BJ (cell line): ENCODE measurements at places on chromosomes 6 and 20. TPM values are rescaled to one million over a fixed set of nuclear protein-coding genes. Genes with fewer than 3 reads are reported as not detected.

Gene CDSN
- polyA plus RNA-seq = not detected in 2 replicates

Gene COL9A1
- not detected in 2 replicates for polyA plus RNA-seq

Gene ZFP64
- polyA plus RNA-seq = 20.7 and 29.0 TPM in 2 replicates

Gene KIF13A
- polyA plus RNA-seq = 41.4 and 47.9 TPM in 2 replicates

DNA sequence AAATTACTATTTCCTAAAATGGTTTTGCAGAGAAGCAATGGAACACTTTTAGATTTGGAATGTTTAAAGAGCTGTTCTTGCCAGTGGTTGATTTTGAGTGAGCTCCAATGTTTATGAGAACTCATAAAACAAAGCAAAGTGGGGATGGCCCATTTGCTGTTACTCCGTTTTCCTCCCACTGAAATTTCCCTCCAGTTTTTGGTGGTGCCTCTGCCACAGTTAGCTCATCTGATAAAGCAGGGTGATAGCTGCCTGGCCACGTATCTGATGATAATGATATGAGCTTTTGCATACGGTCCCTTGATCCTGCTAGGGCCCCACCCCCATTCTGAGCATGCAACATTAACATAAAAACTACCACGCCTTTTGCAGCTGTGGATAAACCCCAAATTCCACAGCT is 10.4 kb downstream of the CD83 start:
- no peak for DNase-seq

DNA sequence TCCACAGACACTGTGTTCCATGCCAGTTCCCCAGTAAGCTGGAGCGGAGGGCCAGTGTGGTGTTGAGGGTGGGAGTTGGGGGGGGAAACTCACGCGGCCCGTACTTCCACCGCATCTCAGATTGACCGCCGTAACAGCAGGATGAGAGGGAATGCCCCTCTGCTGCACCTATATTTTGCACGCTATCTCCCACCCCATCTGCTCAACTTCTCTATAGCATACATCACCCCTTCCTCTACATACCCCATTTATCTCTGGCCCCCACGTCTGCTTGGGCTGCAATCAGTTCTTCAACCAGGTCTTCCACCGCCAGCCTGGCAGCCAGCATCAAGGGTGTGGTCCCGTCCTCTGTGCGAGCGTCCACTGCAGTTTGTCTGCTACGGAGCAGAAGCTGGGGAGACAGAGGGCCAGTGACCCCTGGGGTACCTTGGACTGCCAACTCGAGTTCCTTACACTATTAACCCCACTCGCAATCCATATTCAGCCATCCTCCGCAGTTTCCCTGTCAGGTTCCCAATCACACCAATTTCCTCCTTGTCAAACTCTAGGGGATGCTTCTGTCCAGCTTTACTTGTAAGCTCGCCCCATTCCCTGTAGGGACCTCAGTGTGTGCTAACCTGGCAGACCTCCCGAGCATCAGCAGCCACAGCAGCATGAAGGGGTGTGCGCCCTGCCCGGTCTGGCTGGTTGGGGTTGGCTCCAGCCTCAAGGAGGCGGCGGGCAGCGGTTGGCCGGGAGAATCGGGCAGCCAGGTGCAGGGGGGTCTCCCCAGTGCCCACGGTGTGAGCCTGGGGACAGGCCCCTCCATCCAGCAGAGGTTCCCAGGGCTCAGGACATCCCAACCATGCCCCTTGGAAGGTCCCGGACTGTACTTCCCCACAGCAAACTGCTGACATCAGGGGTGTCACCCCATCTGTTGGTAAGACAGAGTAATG is 4.5 kb upstream of the GPSM3 start:
- no peak for DNase-seq

DNA sequence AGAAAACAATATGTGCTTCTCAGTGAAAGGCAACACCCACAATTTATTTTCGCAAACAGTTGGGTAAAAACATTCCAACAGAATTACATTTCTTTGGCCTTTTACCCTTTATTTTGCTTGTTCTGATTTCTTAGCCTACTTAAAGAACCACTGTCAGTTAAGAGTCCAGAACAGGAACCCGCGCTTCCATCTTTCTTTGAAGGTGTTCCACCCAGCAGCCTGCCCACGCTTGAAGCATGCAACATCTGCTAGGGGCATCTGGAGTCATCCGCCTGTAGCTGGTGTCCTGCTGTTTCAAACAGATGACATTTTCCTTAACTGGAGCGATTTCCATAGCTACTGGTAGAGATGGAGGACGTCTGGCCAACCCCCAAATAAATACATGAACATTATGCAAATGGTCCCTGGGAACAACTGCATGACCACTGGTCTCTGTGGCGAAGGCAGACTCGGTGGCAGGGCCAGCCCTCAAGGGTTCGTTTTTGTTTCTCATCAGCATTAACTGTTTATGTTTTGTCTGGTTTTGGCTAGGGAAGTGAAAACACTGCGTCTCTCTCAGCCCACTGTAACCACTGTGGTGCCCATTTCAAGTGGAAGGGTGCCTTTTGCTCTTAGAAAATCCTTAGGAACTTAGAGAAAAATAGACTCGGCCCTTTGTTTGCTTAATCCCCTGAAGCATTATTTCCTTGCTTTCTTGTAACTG is 51.6 kb downstream of the LAMA4 start:
- no peak for DNase-seq

DNA sequence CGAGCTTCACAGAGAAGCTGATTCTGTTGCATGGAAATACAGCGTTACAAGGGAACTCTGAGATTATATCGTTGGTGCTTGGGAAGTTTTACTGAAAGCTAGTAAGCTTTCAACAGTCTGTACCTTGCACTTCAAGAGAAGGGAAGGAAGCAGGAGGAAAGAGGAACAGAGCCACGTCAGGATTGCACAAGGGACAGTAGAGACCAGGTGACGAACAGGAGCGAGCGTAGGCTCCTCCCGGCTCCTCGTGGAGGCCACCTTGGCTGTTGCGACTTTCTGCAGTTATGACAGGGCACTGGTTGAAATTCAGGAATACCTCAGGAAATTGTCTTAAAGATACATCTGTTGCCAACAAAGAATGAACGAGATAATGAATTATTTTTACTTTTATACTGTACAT is 18.8 kb downstream of the RTF2 start:
- DNase-seq = no peak

DNA sequence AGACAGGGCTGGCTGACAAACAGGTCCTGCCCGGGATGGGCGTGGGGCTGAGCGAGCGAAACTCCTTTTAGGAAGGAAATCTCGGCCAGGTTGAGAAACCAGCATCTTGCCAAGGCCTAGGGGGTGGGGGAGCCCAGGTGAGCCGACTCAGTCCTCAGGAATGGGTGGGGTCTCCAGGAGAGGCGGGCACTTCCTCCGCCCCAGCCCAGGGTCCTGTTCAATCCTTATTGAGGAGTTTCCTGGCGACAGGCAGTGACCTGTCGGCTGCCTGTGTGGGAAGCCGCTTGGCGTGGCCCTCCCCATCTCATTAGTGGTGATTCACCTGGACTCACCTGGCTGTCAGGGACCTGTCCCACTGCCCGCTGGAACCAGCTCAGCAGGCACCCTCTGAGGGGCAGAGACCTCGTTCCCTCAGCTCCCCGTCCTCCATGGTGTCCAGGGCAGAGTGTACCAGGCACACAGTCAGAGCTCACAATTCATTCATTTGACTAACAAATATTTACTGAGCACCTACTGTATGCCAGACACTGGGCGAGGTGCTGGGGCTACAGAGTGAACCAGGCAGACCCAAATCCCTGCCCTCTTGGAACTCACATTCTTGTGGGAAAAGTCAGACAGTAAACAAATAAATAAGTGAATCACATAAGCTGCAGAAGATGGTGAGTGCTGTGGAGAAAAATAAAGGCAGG is 51.1 kb downstream of the FGD2 start:
- no peak for DNase-seq

DNA sequence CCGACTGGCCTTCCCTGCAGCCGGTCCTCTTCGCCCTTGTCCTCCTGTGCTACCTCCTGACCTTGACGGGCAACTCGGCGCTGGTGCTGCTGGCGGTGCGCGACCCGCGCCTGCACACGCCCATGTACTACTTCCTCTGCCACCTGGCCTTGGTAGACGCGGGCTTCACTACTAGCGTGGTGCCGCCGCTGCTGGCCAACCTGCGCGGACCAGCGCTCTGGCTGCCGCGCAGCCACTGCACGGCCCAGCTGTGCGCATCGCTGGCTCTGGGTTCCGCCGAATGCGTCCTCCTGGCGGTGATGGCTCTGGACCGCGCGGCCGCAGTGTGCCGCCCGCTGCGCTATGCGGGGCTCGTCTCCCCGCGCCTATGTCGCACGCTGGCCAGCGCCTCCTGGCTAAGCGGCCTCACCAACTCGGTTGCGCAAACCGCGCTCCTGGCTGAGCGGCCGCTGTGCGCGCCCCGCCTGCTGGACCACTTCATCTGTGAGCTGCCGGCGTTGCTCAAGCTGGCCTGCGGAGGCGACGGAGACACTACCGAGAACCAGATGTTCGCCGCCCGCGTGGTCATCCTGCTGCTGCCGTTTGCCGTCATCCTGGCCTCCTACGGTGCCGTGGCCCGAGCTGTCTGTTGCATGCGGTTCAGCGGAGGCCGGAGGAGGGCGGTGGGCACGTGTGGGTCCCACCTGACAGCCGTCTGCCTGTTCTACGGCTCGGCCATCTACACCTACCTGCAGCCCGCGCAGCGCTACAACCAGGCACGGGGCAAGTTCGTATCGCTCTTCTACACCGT is 6.1 kb downstream of the UBD start:
- DNase-seq = no peak

DNA sequence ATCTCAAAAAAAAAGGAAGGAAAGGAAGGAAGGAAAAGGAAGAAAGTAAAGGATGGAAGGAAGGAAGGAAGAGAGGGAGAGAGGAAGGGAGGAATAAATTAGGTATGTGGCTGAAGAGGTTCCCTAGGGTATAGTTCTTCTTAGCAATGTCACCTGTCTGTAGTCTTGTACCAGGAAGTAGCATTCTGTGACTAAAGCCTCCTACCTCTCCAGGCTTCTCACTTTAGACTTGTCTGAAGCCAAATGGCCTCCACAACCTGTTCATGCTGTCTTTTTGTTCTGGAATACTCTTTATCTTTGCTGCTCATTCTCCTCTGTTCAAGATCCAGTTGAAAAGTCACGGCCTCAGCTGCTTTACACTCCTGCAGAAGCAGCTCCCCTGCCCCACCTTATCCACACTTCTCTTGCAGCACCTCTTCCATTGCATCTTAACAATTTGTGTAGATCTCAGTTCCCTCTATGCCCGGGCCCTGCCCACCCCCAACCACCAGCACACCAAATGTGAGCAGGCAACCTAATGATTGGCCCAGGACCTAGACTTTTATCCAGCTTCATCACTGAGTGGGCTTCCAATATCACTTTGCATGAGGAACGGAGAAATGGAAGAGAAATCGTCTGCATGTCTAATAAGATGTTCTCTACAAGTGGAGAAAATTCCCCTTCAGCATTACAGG is 19.1 kb downstream of the GCNT2 start:
- no peak for DNase-seq

DNA sequence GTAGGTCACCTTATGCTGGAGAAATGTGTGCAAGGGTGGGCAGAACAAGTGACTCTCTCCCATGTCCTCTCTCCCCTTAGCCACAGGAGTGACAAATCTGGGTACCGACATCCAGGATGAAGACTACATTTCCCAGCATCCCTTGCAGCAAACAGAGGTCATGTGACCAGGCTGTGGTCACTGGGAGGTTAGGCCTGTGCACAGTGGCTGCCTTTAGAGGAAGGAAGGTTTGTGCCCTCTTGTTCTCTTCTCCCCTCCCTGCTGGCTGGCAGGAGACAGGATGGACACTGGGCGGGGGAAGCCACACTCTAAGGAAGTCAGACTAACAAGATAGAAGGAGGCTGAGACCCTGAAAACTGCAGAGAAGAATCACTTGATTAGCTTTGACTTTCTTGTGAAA is 360.2 kb downstream of the PREX1 start:
- no peak for DNase-seq

DNA sequence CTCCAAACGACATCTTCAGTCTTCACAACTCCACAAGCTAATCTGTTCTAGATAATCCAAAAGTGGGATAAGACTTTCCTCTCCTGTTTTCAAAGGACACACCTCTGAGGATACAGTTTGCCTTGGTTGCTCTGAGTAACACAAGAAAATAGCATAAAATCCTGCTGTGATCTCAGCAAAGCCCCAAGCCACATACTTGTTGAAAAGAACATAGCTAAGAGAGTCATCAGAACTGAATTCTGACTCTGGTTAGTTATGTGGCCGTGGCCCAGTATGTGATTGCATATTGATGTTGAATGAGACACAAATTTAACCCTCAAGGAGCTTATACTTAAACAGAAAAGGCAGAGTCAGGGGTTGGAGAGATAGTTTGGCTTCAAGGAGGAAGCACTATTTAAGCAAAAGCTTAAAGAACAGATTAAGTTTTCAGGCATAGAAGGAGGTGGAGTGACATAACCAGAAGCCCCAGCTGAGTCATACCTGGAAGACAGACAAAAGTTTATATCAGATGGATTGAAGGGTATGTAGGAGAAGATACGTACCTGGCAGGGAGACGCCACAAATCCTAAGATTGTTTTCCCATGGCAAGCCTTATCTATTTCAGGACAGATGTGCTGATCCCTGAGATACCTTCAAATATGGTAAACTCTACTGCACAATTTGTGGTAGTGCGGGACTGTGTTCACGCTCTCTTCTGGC is 41.2 kb downstream of the OPN5 start:
- DNase-seq = no peak
